T-helper 2 cell (primary cell): ENCODE measurements at places on chromosomes 5 and 9.

DNA sequence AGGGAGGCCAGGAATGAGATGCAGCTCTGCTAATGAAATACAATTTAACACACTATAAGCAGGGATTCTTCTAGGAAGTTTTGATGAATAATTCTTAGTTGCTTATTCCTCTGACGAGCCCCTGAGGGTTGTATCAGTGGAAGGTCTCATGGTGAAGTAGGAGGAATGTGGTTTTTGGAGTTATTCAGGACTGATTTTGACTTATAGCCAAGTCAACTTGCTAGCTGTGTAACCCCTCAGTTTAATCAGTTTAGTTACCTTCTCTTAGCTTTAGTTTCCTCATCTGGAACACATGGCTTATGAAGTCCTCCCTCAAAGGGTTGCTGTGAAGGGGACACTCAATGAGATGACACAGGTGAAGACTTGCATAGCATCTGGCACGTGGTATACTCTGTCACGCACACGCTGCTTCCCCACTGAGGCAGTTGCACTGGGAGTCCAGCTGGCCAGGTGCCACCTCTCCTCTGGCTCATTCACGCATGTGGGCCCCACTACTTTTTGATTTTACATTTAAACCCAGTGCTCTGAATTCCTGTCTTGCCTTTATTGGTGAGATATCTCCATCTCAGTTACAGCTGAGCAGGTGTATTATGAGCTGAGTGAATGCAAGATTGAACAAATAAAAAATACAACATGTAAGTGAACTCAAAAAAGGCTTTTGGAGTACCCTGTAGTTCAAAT lies 415.0 kb downstream of the ARHGEF28 start:
- DNase-seq = no peak

GRCh38 chr9:8234316-8234715 lies 434.7 kb upstream of the DMAC1 start:
- no peak for DNase-seq

DNA sequence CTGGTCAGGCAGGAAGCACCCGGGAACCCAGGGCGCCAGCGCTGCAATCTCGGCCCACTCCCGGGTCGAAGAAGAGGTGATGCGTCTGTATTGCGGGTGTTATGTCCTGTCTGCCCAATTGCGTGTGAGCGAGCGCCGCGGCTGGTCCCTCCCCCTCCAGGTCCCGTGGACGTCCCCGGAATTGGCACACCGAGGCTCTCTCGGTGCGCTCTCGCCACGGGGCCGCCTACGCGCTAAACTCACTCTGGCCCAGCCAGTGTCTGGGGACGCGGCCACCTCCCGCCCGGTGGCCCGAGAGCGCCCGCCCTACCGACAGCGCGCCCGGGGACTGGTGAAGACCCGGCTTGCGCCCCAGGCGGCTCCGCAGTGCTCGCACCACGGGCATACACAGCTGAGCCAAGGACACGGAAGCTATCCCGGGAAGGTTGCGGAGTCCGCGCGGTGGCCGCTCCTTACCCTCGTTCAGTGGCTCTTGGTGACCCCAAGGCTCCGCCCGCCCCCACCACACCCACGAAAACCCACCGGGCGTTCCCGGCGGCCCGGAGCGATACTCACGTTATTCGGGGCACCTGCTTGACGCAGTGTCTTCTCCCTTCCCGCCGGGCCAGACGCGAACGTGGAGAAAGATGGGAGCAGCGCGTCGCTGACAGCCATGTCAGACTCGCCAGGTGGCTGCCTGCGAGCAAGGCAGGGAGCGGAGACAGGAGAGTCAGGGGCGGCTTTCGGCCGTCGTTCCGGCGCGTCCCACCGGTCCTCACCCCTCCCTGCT lies 1.0 kb downstream of the KLF4 start:
- DNase-seq = no peak

GRCh38 chr9:1125741-1126140 lies 75.6 kb downstream of the DMRT2 start:
- no peak for DNase-seq

GRCh38 chr9:78963911-78964310 lies 607.9 kb upstream of the TLE4 start:
- DNase-seq = no peak

GRCh38 chr9:94799578-94800264 lies 73.2 kb downstream of the AOPEP start:
- no peak for DNase-seq

DNA sequence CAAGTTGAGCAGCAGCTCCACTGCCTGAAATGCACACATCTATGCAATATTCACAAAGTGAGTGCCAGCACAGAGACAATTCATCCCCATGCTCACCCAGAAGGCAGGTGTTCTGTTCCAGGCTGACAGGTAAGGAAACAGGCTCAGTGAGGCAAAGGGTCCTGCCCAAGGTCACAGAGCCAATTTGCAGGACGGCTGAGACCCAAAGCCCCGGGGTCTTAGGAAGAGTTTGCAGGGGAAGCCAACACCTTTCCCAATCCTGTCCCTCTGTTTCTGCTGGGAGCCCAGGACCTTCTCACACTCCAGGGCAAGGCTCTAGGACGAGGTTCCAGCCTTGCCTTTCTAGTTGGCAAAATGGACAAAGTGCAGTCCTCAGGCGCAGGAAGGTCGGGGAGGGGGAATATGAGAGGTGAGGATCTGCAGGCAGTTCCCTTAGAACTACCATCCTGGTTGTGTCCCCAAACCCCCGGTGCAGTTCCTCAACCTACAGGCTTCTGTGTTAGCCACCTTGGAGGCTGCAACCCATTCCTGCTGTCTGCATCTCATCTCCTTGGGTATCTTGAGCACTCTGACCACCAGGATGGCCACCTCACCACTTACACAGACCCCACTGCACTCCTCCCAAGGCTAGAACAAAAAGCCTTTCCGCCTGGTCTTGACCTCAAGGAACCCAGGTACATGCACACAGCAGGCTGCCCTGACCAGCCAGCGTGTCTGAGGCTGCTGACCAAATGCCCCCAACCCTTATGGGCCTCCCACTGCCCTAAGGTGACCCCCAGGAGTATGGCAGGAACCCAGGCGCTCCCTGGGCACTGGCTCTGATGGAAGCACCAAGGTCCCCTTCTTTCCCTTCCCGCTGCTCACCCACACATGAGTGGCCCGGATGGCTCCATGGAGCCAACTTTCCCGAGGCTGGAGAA lies 1.9 kb upstream of the BRD3 start:
- no peak for DNase-seq

DNA sequence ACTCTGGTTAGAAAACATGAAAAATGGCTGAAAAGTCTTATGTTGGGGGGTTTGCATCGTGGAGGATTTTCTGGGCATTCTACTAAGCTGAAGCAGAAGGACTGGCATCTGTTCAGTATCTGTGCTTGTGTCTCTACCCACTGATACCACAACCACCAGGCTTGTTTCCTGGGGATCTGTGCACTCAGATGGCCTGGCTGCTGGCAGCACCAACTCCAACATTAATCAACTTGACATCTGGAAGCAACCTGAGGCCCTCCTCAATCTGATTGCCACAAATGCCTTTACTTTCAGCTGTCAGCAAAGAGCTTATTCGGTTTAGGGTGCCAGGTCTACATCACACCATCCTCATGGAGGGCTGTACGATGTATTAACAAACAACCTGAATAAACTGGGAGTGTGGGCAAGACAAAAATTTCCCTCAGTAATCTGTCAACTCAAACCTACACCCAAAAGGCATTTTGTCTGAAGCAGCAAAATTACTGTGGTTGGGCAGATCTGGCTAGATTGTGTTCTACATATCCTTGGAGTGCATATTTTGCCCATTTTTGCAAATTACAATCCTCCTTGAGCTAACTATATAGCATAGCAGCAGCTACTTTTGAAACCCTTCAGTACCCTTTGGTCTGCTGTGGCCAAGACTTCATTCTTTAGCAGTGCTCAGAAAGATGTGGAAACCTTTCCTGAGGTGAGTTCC lies 74.6 kb downstream of the FOXD1 start:
- no peak for DNase-seq

GRCh38 chr5:126521130-126521529 lies 73.9 kb downstream of the ALDH7A1 start:
- no peak for DNase-seq

- no peak for DNase-seq
Measured at GRCh38 chr5:67807439-67807888, 408.1 kb upstream of the PIK3R1 start.

DNA sequence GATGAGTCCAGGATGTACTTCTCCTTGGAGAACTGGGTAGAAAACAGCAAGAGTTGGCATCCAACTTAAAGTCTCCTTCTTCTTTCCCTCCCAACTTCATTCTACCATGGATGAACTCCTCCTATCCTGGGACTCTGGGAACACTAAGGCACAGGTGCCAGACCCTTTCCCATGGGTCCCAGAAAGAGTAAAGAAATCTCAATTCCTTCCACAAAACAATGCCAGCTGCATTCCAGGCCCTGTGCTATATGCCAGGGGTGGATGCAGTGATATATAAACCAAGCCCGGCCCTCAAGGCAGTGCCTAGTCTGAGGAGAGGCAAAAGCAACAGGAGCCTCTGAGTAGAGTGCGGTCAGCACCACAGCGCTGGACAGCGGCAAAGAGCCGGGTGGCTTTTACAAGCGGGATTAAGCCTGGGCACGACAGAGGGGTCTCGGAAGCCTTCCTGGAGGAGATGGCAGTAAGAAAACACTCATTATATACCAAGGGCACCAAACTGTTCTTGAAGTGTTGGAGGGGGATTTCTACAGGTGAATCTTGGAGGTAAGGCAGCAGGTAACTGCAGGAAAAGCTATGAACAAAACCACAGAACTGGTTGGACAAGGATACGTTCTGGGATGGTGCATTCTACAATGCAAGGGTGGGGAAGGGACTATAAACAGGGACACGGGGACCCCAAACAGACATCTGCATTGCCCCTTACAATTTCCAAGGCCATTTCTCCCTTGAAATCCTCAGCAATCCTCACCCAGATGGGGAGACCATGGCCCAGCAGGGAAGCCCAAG lies 16.4 kb upstream of the TOR2A start:
- DNase-seq = no peak

- no peak for DNase-seq
Measured at GRCh38 chr9:97980918-97981845, 2.0 kb upstream of the ANP32B start.

DNA sequence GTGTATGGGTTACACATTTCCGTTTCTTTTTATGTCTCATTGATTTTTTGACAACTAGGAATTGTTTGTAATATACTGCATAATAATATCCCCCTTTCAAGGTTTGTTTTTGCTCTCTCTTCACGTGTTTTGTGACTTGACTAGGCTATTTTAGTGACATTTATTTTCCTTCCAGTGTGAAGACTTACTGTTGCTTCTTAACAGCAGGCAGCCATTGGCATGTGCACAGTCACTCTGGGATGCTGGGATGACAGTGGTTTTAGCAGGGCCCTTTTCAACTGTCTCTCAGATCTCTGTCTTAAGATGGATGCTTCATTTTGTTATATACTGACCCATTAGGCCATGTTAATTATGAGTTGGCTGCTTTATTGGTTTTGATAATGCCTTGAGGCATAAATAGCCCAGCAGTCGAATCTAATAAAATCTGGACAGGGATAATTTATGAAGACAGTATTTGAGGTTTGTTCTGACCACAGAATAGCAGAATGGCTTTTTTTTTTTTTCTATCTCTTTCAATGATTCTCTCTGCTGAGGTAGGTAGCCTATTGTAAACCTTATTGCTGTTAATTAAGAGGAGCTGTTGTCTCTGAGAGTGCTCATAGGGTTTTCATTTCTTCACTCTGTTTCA lies 536.0 kb downstream of the GABRG2 start:
- DNase-seq = no peak

- DNase-seq = no peak
Measured at GRCh38 chr5:68482199-68482598, 266.6 kb downstream of the PIK3R1 start.

GRCh38 chr5:94992325-94992724 lies 292.6 kb downstream of the MCTP1 start:
- DNase-seq = no peak

- DNase-seq = no peak
Measured at GRCh38 chr5:24606971-24607370, 37.8 kb downstream of the CDH10 start.

GRCh38 chr9:33101104-33101951 lies 24.9 kb upstream of the SMU1 start:
- no peak for DNase-seq

GRCh38 chr5:481347-481746 lies 38.4 kb downstream of the EXOC3 start:
- no peak for DNase-seq

DNA sequence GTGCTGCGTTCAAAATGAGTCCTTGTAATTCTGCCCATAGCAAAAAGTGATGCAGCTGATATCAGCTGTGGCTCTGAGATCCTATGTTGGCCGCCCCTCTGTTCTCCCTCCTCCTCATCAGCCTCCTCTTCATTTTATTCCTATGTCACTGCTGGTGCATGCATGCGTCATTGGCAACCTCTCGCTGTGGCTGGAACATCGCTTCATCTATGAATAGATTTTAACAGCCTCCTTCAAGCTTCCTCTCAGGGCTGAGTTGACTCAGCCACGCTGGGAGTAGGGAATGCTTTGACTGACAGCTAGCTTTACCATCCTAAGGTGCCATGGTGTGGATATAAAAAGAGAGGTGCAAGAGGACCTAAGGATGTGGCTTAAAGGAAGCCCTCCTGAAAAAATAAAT lies 303.5 kb downstream of the PLK2 start:
- no peak for DNase-seq

DNA sequence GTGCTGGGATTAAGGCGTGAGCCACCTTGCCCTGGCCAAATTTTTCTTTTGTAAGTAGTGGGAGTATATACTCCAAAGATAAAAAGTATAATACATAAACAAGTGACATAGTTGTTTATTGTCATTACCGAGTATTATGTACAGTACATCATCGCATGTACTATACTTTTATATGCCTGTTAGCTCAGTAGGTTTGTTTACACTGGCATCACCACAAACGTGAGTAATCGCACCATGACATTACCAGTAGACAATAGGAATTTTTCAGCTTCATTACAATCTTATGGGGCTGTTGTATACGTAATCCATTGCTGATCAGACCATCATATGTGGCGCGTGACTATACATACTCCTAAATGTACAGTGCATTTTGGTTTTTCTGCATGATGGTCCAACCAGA lies 9.8 kb downstream of the SECISBP2 start:
- DNase-seq = no peak

- no peak for DNase-seq
Measured at GRCh38 chr5:45765561-45765960, 69.4 kb upstream of the HCN1 start.

DNA sequence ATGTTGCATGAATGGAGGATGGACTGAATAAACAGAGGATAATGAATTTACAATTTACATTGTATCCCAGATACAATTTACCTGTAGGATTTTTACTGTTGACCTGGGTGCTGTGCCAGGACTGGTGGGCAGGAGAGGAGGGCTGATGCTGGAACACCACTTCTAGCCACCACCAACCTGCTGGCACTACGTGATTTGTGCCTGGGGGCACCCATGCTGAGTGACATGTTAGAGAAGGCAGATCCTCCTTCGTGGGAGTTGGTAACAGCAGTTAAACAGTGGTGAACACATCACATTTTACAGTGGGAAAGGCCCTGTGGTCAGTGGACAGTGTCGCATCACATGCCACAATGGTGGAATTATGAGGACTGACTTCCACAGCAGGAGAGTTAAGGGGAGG lies 3.0 kb upstream of the ANKRD34B start:
- no peak for DNase-seq

GRCh38 chr9:135144581-135145170 lies 57.2 kb downstream of the OLFM1 start:
- DNase-seq = no peak
